A549 treated with CORT108297 at 1 μM for 4 hours (cell line): ENCODE measurements at places on chromosomes 13 and 19. TPM values are rescaled to one million over a fixed set of nuclear protein-coding genes. Genes with fewer than 3 reads are reported as not detected.

Gene KRTDAP
- total RNA-seq: not detected in 5 replicates

Gene CCNA1
- total RNA-seq: 0.29 to 0.51 TPM (median 0.42 TPM) in 5 replicates

Gene SMAD9
- 0.08 to 0.30 TPM (median 0.12 TPM) in 5 replicates for total RNA-seq

Gene NCLN
- total RNA-seq: 66.0 to 93.1 TPM (median 88.6 TPM) in 5 replicates

Gene ZNF580
- total RNA-seq: 29.4 to 56.4 TPM (median 50.5 TPM) in 5 replicates

Gene UBE2L5
- total RNA-seq: not detected in 5 replicates

Gene SRRM5
- 0.65 to 1.3 TPM (median 0.76 TPM) in 5 replicates for total RNA-seq

Gene IGFL3
- total RNA-seq: 0.20 to 0.45 TPM (median 0.31 TPM) in 5 replicates

Gene ZNF317
- 16.6 to 20.5 TPM (median 19.0 TPM) in 5 replicates for total RNA-seq

Gene THSD1
- total RNA-seq: 8.8 to 9.7 TPM (median 9.2 TPM) in 5 replicates

Gene SLITRK5
- 0.48 to 0.63 TPM (median 0.61 TPM) in 5 replicates for total RNA-seq

Gene TPTE2
- total RNA-seq: not detected in 5 replicates

Gene SIGLEC7
- not detected in 5 replicates for total RNA-seq

Gene NDUFA11
- 194 to 311 TPM (median 301 TPM) in 5 replicates for total RNA-seq
